ENCODE measurements at places on chromosomes 7 and 10. TPM values are rescaled to one million over a fixed set of nuclear protein-coding genes. Genes with fewer than 3 reads are reported as not detected.
A peak's percentile ranks its signal among the peaks of the same experiment; 100 is the strongest.

- DNase-seq, result no peak
These were observed 29.0 kb downstream of the DENND2A start for GRCh38 chr7:140611641-140612040.

Gene GARIN1A
- 0.67 TPM for polyA plus RNA-seq

DNA sequence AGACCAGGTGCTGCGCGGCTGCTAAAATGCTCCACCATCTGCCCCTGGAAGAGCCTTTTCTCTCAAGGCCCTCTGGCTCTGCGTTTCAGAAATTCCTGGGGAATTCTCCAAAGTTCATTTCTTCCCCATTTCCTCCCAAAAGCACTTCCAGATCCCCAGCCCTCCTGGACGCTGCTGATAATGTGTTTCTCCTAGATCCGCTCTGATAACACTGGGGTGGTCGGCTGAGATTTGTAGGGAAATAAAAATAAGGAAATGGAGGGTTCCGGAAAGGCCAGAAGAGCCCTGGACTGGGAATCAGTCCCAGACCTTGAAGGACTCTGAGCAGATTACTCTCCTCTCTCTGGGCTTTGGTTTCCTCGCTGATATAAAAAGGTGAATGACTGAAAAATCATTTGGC, 28.1 kb downstream of the COL13A1 start:
- no peak for DNase-seq

DNA sequence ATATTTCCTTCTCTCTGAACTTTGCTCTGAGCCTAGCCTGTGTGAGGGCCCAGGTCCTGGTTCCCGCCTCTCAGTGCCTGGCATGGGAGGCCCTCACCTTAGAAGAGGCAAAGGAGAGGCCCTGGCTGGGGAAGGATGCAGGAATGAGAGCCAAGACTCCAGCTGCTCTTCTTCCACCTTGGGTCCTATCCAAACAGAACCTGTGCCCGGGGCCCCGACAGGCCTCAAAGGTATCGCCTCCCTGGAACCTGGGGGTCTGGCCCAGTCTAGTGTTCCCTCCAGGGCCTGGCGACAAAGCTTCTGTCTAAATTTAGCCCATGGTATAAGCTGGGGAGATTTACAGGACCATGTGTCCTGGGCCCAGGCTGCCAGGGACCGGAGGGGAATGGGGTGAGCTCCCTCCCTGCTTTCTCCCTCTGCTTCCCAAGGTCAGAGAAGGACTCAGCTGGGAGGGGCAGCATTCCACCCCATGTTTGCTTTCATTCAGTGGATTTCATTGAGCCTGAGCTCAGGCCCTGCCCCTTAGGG, 12.0 kb upstream of the CRHR2 start:
- no peak for DNase-seq

GRCh38 chr10:121188005-121188404, 336.8 kb downstream of the WDR11 start:
- DNase-seq, result no peak

- DNase-seq, result no peak
These were observed 173.5 kb downstream of the MLLT10 start for GRCh38 chr10:21707498-21707897.

- DNase-seq, result no peak
These were observed 6.1 kb upstream of the SH3PXD2A start for GRCh38 chr10:103861505-103861904.

Gene CDK13
- polyA plus RNA-seq, result 27.3 TPM

DNA sequence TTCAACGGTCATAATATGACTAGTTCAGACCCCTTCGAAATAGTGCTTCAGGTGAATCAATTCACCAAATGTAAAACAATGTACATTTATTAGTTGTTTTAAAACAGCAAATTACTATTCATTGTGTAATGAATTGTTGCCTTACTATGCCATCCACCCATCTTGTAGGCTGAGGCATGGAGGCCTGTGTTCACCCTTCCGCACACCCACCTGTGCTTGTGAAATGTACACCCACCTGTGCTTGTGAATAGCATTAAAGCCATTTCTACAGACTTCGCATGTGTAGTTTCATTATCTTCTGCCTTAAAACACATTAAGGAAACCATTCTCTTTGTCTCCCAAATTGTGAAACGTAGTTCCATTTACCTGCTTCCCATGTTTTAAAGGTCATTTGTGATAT, 16.8 kb downstream of the CLRN3 start:
- no peak for DNase-seq

Gene FAM180A
- polyA plus RNA-seq, result 2.1 TPM

DNA sequence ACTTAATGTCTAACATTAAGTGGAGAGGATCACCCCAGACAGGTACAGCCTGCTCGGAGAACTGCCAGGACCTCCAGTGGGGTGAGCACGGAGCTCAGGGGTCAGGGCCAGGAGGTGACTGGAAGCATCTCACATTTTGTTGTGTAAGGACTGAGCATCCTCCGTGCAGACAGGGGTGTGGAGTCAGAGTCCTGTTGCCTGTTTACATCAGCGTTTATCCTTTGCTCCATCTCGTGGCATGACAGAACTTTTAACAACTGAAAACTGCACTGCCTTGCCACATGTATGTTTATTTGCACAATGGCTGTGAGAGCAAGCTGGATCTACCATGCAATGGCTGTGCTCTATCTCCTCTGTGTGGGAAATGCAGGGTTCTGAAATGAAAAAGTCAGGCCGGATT, 175.4 kb upstream of the AKR1E2 start:
- DNase-seq, result peak; percentile 14

- no peak for DNase-seq
These were observed 50.3 kb upstream of the NCAPG2 start for GRCh38 chr7:158754746-158755444.

DNA sequence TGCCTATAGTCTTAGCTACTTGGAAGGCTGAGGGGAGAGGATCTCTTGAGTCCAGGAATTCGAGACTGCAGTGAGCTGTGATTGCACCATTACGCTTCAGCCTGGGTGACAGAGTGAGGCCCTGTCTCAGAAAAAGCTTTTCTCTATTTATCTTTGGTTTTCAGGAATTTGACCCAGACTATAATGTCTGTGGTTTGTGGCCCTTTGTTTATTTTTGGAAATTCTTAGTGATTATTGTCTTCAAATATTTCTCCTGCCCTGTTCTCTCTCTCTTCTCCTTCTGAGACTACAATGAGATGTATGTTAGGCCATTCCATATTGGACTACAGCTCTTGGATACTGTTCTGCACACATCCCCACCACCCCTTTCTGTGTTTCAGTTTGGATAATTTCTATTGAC, 4.7 kb downstream of the MUC12 start:
- no peak for DNase-seq

All from BJ (cell line).